Karpas-422 (cell line): ENCODE measurements at places on chromosomes 12 and 14.

- DNase-seq: no peak
These were observed 176.0 kb downstream of the CHST11 start for GRCh38 chr12:104632724-104633201.

DNA sequence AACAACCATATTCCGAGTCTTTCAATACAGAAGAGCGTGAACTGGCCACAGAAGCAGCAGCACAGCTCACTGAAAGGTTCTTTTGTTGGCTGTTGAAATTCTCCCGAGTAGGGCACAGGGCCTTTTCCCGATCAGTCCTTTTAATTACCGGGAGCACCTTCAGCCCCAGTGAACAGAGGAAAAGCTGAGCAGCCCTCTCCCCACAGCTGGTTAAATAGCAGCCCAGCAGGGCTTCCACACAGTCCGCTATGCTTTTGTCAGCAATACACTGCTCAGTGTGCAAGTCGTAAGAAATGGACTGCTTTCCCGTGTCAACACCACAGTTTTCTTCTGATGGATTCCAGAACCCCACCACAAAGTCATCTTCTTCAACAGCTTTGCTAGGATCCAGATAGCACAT, 61.3 kb downstream of the DICER1 start:
- DNase-seq: no peak

DNA sequence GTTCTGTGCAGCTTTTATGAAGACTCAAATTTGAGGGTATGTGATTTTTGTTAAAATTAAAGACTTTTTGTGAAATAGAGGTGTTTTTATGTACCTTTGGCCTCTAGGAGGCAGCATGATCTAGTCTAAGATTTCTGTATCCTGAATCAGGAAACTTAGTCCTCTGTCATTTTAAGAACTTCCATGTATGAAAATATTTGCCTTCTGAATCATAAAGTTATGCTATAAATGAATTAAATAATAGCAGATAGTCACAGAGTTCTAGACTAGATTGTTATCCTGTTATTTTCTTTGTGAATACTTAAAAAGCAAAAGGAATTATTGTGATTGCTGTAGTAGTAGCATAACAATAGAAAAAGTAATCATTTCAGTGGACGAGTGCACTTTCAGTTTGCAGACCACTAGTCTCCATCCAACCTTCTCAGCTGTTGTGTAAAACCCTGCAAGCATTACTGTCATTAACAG, 56.3 kb downstream of the FGD4 start:
- DNase-seq: peak; percentile 83

- peak; percentile 69 for DNase-seq
These were observed 405.8 kb downstream of the MED13L start for GRCh38 chr12:115871714-115872113.

- DNase-seq: no peak
These were observed 120.2 kb upstream of the DNM1L start for GRCh38 chr12:32558903-32559302.

- DNase-seq: no peak
These were observed 3.4 kb upstream of the MYL2 start for GRCh38 chr12:110923692-110924334.

DNA sequence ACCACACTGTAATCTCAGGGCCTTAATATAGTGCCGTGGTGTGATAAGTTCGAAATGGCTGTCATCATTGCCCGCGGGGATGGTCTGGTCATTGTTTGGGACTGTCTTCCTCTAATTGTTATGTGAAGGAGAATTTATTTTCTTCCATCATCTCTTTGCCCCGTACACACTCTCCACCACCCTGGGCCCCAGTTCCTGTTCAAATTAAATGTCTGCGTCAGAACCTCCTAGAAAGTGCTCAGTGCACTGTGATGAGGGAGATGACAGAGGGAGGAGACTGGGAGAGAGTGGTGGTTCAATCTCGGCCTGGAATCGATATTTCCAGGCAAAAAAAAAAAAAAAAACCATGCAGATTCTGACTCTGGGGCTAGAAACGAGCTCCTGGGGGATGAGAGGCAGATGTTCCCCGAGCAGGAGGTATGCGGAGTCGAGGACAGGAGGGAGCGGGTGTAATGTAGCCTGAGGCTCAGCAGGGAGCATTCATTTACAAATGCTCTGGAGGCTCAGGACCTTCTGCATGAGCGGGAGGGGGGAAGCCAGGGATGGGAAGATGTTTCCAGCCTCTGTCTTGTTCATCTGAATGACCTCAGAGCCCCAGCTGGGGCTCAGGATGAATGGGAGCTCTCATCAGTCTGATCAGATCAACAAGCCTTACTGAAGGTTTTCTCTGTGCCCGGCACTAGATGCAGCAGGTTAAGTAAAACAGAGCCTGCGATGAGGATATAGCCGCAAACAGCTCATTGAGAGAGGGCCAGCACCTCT, 219.5 kb downstream of the TBX5 start:
- DNase-seq: no peak

GRCh38 chr12:51381226-51382079, 9.8 kb downstream of the GALNT6 start:
- DNase-seq: peak; percentile 54

- no peak for DNase-seq
These were observed 14.0 kb downstream of the RNASE2 start for GRCh38 chr14:20969336-20969735.

- DNase-seq: no peak
These were observed 328.7 kb downstream of the RAD51B start for GRCh38 chr14:68148276-68148675.

DNA sequence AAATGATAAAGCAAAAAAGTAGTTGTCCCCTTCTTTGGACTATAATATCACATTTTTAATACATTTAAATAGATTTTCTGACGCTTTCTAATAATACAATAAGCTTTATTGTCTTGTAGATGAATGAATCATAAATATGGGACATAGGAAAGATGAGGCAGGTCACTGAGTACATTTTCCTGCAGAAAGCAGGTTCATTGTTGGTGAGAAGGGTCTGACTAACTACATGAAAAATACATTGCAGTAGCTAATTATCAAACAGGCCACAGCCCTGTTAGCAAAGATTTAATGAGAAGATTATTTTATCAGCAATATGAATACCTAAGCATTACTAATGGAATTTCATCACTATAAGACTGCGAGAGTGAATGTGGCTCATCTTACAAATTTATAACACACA, 45.6 kb downstream of the ABCD2 start:
- no peak for DNase-seq

DNA sequence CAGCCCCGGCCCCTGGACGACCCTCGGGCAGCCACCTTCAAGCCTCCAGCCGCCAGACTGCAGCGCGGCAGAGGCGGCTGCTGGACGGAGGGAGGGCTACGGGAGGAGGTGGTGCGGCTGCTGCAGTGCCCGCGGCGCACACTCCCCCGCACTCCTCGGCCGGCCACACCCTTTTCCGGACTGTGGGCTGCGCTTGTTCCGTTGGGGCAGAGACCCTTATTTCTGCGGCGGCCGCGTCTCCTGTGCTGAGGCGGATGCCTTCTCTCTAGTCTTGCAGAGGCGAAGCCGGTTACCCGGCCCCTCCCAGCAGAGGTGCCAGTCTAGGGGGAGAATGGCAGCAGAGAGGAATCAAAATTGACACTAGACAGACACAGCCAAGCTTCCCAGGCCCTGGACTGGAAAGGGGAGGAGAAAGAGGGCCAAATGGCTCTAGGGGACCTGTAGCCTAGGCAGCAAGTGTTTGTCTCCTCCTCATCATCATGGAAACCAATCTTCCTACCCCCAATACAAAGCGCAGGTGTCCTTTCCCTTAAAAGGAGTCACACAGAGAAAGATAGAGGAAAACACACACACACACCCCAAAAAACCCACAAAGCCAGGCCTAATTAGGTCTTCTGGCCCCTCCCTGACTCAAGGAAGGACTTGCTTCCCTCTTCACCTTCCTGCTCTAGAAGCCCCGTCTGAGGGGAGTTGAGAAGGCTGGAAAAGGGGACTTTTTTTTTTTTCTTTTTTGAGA, 1.3 kb downstream of the ESYT1 start:
- DNase-seq: peak; percentile 84

DNA sequence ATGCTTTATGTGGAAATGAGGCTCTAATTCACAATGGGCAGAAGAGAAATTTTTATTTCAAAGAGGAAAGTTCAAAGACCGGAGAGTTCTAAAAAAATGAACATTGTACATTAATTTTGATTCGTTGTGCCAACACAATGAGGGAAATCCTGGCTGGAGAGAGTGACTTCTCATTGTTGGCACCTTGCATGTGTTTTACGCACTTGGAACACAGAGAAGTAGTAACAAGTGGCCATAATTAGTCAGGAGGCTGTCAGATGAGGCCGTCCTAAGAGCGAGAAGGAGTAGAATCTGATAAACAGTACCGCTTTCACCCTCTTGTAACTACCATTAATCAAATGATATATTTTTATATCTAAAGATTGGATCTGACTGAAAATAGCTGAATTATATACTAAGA, 6.9 kb downstream of the LMO3 start:
- DNase-seq: no peak

- no peak for DNase-seq
These were observed 63.9 kb downstream of the IPO8 start for GRCh38 chr12:30631740-30632139.

GRCh38 chr12:44384136-44384535, 492.0 kb downstream of the NELL2 start:
- no peak for DNase-seq

DNA sequence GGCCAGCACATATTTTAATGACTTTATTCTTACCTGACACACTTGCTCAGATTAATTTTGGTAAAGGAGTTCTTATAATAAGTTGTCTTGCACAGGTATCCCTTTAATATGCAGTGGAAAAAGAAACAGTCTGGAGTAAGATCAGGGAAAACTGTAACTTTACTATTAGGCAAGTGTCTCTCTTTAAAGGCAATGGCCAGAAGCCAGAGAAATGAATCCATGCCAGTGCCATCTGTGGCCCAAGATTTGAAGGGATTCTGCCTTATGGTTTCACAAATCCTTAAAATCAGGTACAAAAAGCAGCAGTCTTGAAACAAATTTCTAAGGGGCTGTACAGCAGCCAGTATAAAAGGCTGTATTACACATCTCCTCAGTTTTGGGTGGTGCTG, 22.4 kb downstream of the NFYB start:
- DNase-seq: no peak

DNA sequence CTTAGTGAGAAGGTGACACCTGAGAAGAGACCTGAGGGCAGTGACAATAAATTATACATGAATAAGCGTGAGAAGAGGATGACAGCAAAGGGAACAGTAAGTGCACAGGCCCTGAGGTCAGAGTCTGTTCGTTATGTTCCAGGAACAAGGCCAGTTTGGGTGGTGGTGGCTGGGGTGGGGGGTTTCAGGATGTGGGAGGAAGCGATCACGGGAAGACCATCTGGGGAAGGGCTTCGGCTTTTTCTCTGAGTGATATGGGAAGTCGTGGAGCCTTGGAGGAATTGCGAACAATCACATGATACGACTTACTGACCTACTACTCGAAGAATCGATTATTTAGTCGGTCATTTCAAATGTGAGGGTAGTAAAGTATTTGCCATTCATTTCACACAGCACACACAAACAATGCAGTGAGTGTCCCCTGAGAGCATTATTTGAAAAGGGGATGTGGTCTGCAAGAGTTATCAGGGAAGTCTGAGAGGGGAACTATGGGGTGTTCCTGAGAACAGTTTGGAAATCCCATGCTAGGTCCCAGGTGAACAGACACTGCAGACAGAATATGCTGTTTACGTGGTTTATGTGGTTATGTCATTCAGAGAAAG, 94.7 kb downstream of the SLC38A1 start:
- DNase-seq: no peak

DNA sequence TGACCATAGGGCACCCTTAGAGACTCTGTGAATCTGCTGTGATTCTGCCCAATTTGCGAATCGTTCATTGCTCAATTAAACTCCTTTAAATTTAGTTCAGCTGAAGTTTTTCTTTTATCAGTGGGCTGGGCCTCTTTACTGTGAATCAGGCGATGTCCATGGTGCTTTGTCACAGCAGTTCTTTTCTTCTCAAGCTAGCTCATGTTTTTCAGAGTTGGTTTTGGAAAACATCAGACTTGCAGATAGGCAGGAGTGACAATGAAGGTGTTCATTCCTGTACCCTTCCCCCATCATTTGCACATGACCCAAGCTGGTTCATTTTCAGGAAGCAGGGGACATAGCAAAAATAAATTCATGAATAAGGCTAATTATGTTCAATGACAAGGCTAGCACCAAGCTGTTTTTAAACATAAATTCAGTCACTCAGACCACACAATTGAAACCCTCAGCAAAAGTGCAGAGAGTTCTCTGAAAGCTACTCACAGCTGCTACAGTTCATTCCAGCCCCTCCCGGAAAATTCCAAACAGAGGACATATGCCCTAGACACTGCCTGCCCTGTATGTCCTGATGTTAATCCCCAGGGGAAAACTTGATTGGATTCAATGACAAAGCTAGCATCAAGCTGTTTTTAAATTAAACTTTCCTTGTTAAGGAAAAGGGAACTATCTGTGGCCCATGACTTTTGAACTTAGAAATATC, 383.3 kb downstream of the C12orf75 start:
- DNase-seq: no peak

GRCh38 chr12:89351489-89352241, 636 bp downstream of the DUSP6 start:
- peak; percentile 77 for DNase-seq

DNA sequence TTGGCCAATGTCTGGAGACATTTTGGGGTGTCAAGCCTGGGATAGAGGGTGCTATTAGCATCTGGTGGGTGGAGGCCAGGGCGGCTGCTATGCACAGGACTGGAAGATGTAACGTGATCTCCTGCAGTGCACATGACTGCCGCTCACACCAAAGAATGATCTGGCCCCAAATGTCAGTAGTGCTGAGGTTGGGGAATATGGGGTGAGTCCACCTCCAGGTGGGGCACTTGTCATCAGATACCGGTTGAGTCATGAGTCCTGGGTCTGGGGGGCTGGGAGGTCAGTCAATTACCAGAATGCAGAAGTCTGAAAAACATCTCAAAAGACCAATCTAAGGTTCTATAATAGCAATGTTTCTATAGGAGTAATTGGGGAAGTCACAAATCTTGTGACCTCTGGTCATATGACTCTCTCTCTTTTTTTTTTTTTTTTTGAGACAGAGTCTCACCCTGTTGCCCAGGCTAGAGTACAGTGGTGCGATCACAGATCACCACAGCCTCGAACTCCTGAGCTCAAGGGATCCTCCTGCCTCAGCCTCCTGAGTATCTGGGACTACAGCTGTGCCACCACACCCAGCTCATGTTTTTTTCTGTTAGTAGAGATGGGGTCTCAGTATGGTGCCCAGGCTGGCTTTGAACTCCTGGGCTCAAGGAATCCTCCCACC, 6.0 kb upstream of the SDSL start:
- DNase-seq: no peak

- no peak for DNase-seq
These were observed 16.4 kb downstream of the PLCZ1 start for GRCh38 chr12:18721452-18721851.
